ENCODE measurements at places on chromosomes 6 and 20. TPM values are rescaled to one million over a fixed set of nuclear protein-coding genes. Genes with fewer than 3 reads are reported as not detected.

NMBR gene
- total RNA-seq = not detected

BAG2 gene
- 11.6 TPM for total RNA-seq

ANGPT4 gene
- not detected for total RNA-seq

GSTA2 gene
- not detected for total RNA-seq

RGS17 gene
- total RNA-seq = 1.0 TPM

CST4 gene
- total RNA-seq = not detected

ELOVL4 gene
- 2.7 TPM for total RNA-seq

TBP gene
- 13.0 TPM for total RNA-seq

APCDD1L gene
- 5.1 TPM for total RNA-seq

MYL9 gene
- 8.3 TPM for total RNA-seq

HSPA12B gene
- 26.7 TPM for total RNA-seq

GPX5 gene
- total RNA-seq = not detected

TP53TG5 gene
- total RNA-seq = not detected

IRAK1BP1 gene
- total RNA-seq = 8.0 TPM

PEX6 gene
- 23.1 TPM for total RNA-seq

PRKN gene
- total RNA-seq = 7.0 TPM

All from tongue (tissue), 3 donors.